ENCODE measurements at places on chromosomes 16 and 17.

GRCh38 chr16:71919035-71919434 lies 23.7 kb downstream of the IST1 start:
- DNase-seq = no peak

DNA sequence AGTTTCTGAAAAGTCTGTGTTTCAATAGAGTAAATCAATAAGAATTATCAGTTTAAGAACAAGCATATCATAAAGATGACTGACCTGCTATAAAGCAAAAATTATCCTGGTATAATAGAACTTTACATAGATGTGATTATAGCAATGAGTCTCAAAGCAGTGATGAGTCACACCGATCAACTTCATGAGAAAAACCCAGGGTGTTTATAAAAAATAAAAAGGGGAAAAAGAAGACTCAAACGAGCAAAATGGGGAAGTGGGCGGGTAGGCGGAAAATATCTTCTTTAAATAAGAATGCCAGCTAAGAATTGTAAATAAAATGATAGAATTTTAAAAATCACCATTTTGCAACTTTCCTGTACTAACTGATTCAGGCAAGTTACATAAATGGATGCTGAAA lies 46.8 kb downstream of the BRIP1 start:
- DNase-seq = no peak

DNA sequence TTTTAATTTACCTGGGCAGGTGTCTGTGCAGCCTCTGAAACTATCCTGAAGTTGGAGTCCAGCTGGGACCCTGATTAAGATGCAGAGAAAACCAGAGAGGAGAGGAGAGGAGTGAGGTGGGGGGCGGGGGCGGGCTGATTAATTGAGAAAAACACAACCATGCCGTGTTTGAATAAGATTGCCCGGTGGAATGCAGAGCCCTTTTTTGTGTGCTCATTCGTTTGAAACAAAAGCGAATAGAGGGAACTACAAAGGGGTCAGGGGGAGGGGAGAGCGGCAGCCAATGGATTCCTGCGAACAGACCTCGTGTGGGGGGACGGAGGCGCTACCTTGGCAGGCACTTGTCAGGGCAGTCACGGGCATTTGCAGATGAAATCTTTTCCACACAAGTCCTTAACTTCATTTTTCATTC lies 355.8 kb downstream of the SOX9 start:
- DNase-seq = peak; percentile 33

DNA sequence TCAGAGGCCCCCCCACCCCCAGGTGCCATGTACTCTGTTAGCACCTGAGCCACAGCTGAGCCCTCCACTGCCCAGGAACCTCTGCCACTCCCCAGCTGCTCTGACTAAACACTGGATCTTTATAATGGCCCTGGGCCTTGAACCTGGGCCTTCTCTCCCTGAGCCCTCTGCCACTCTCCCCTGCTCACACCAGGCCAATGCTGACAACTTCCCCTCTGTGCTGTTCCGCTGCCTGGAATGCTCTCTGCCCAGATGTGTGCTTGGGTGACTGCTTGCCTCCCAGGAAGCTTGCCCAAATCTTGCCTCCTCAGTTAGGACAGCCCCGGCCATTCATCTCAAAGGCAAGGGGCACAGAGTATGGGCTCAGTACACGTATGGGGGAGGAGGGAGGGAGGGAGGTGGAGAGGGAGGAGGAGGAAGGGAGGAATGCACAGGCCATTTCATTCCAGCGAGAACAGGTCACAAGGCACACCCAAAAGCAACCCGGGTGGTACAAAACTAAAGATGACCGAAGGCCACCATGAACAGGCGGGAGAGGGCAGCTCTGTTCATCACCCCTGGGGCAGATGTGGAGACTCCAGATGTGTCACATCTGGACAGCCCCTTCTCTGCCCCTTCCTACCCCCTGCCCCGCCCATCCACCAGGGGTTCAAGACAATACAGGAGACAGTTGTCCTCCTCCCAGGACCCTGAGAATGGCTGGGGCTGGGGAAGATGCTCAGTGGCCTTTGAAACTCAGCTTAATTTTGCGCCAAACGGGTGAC lies 15.3 kb upstream of the TNFRSF13B start:
- no peak for DNase-seq

DNA sequence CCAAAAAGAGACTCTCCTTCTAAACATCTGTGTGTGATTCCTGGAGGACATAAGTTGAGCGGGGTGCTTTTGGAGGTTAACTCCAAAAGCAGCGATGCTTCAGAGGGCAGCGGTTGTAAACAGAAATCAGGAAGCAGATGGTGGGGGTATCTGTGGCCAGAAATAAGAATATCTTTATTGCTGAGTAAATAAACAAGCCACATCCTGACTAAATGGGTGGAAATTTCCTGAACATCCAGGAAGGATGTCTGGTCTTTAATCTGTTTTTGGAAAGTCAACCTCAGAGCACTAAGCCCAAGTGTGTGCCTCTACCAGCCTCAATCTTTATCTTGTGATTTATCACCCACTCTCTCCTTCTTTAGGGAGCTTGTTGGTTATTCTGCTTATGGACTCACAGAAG lies 123.3 kb downstream of the CDH13 start:
- no peak for DNase-seq

GRCh38 chr17:58818654-58819053 lies 63.0 kb downstream of the PPM1E start:
- peak; percentile 2 for DNase-seq

GRCh38 chr17:27578718-27579085 lies 52.3 kb upstream of the LGALS9 start:
- no peak for DNase-seq

- DNase-seq = peak; percentile 49
Observed at GRCh38 chr17:76672270-76672851, 28.8 kb upstream of the ST6GALNAC1 start.

- peak; percentile 73 for DNase-seq
Observed at GRCh38 chr17:57747221-57748017, 2.3 kb upstream of the CCDC182 start.

DNA sequence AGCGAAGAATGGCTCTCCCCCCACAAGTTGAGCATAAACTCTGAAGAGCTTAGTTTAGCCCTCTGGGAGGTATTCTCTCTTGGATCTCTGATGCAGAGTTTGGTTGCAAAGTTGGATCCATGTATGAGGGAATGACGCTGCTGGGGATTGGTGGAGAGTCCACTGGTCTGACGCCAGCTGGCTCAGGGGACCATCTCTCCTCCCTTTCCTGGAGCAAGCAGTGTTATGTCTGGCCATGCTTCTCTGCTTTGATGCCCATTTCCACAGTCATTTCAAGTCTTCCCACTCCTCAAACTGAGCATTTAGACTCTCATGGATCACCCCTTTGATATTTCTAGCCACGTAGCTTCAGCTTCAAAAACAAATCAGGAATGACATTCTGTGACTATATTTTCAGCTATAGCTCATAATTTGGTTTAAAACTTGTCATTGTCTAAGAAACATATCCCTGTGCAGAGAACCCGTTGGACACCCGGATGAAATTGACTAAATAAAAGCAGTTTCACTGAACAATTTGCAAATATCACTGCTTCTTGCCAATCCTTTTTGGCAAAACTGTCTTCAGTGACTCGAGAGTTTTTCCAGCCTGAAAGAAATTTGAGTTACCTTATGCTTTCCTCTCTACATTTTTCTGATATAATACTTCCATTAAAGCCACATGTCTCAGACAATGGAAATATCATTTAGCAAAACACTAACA lies 193.4 kb upstream of the CDH11 start:
- DNase-seq = no peak

DNA sequence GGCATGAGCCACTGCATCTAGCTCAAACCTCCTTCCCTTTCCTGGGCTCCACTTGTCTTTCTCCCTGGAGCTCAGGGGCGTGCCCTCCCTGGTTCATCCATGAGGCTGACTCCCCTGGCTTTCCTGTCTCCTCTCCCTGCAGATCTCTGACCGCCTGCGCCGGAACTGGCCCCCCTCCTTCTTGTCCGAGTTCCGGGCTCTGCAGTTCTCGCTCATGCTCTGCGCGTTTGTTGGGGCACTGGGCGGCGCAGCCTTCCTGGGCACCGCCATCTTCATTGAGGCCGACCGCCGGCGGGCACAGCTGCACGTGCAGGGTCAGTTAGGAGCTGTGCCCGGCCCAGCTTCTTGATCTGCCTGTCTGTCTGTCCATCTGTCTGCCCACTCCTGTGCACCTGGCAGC lies 1.2 kb upstream of the LAT start:
- no peak for DNase-seq

All from NCI-H146 (cell line).